Stimulated activated CD4-positive, alpha-beta T cell treated with anti-CD3 and anti-CD28 coated beads, TNF-alpha, amount 100 ng/mL, for 4 hours (primary cell): ENCODE measurements at places on chromosomes 2 and 18.

DNA sequence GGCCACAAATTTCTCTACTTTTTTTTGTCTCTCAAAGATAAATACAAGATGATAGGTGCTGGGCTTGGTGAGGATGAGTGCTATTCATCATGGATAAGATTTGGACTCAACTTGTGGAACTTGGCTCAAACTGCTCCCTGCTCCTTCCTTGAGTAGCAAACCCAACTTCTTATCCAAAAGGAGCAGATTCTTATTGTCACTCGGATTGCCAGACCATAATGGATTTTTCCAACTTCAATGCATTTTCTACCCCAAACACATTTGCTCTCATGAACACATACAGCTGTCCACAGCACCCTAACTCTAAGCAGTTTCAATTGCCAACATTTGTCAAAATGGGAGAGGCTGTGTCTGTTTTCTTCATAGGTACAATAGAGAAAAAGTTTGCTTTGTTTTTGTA, 99.5 kb upstream of the APCDD1 start:
- no peak for DNase-seq

DNA sequence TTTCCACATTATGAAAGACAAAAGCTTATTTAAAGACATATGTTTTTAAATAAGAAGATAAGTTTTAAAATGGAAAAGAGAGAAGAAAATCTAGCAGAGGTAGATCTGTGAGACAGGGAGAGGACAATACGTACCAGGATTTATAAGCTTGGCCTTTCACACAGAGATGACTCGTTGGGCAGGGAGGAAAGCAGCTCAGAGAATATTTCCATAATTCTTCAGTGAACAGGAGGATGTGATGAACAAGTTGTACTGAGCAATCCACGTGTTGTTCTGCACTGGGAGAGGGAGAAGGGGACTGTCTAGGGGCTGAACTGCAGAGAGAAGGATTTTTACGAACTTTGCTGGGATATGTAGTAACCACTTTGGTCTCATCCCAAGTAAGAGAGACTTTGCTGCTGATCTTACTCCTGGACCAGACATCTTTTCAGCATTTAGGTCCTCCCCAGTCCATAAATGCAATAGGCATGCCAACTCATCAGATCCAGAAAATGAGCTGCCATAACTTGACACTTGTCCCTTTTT, 162.5 kb upstream of the SETBP1 start:
- no peak for DNase-seq

GRCh38 chr18:36381075-36381474, 83.6 kb downstream of the FHOD3 start:
- no peak for DNase-seq

- no peak for DNase-seq
These were observed 1.3 kb downstream of the PIAS2 start for GRCh38 chr18:46915800-46916550.

- DNase-seq: no peak
These were observed 26.6 kb upstream of the TCF7L1 start for GRCh38 chr2:85106489-85107180.

GRCh38 chr2:208820014-208820688, 413.6 kb downstream of the PTH2R start:
- DNase-seq: no peak

DNA sequence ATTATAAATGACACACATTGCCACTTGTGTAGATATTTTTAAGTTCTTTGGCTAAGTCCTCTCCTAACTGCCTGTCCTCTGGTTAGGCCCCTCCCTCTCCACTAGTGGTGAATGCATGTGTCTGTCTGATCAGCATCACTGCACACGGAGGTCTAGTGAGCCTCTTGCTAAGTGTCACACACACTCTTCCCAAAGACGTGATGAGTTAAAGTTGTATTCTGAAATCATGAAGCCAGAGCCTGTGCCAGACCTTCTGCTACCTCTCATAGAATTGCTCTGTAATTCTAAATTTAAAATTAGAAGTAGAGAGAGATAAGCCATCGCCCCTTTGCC, 41.3 kb downstream of the RALB start:
- DNase-seq: no peak

DNA sequence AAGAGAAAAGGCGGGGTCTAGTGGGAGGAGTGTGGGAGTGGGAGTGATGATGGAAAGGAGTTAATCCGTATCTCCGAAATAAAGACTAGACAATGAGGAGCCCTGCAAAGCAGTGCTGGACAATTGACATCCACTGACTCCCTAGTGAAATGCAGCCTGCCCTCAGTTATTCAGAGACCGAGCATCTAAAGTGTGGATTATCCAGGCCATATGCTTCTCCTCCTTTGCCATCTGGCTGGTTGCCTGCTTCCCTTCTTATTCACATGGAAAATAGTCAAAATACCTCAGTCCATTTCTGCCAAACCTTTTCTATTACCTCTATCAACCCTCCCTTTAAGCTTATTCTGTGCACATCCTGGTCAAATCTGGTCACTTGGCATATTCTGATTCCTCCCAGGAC, 288.8 kb upstream of the SIX3 start:
- DNase-seq: no peak

GRCh38 chr18:23283916-23284430, 148.7 kb downstream of the CABLES1 start:
- no peak for DNase-seq

GRCh38 chr2:28972778-28973335, 8.2 kb upstream of the TOGARAM2 start:
- no peak for DNase-seq

DNA sequence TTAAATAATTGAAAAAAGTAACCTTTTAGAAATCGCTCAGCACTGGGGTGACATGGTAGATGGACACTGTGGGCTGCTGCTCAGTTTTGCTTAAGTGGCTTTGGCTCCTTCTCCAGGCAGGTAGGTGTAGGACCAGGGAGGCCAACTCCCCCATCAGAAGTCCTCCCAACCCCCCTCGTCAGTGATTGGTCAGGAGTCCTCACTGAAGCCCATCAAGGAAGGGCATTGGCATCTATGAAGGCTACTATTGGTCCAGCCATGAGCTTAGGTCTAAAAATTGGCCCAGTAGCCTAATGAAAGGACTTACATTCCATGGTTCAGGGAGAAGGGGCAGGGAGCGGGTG, 34.7 kb downstream of the ST3GAL5 start:
- no peak for DNase-seq

- DNase-seq: no peak
These were observed 54.7 kb downstream of the DTNB start for GRCh38 chr2:25618676-25619075.

DNA sequence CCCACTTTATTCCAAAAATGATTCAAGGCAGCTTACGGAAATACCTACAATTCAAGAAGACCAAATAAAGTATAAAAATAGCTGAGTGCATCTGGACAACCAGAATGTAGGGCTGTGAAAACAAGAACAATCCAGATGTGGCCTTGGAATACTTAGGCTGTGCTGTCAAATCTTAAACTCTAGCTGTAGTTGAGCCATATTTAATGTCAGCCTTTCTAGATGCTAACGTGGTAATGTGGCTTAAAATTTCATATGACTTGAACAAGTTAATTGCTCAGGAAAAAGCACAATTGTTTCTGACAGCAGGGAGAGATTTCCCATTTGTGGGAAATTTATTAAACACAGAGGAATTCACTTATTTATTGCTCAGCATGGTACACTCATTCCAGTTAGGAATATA, 14.6 kb upstream of the NAPG start:
- no peak for DNase-seq

GRCh38 chr2:101125808-101126207, 25.4 kb downstream of the TBC1D8 start:
- no peak for DNase-seq

DNA sequence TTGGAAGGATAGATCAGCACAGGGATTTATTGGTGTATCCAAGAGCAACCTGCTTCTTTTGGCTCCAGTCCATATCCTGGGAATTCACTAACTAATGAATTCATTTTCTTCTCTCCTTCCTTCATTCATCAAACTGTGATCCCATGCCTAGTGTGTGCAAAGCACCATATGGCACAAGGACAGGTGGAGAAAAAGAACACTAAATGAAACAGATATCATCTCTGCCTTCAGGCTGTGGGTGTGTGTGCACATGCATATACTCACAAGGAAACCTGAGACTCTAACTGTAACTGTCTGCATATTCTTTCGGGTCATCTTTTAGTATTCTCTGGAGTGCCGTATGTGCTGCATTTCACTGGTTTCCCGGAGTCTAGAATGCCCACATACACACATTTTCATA, 20.2 kb downstream of the TNP1 start:
- no peak for DNase-seq

GRCh38 chr18:22470248-22471235, 52.8 kb upstream of the CTAGE1 start:
- DNase-seq: no peak

DNA sequence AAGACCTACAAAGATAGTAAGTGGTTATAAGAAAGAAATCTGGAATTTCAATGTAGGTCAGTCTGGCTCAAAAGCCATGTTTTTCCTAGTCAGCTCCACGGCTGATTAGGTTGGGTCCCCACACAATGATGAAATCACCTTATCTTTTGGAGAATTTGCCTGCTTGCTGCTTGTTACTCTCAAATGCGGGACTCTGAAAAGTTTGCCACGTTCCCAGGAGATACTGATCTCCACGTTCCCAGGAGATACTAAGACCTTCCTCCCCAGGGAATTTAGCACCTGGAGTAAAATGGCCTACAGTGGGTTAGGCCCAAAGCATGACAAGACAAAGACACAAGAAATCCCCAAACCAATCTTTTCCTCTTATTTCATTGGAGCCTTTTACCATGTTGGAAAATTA, 449.6 kb downstream of the TNS1 start:
- DNase-seq: no peak

GRCh38 chr18:27931535-27931934, 245.4 kb downstream of the CDH2 start:
- DNase-seq: no peak

- DNase-seq: no peak
These were observed 48.0 kb upstream of the GPR17 start for GRCh38 chr2:127597984-127598380.

GRCh38 chr2:235749121-235749770, 255.4 kb downstream of the AGAP1 start:
- no peak for DNase-seq

DNA sequence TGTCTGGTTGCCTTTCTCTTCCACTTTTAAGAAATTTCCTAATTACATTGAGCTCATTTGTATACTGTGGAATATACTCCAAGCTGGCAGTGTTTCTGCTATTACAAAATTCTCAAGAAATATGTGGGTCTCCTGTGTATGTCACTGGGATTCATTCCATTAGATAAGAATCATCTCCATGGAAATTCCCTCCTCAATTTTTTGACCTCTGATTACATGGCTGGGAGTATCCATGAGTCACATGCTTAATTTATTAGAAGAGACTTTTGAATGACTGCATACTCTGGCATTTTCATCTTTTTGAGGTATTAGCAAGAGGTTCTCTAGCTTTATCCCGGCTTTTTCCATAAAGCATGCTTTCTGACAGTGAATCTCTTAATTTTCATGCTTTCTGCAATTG, 665.5 kb upstream of the CNTNAP5 start:
- no peak for DNase-seq

GRCh38 chr2:85276571-85277118, 51.1 kb downstream of the TGOLN2 start:
- DNase-seq: no peak

DNA sequence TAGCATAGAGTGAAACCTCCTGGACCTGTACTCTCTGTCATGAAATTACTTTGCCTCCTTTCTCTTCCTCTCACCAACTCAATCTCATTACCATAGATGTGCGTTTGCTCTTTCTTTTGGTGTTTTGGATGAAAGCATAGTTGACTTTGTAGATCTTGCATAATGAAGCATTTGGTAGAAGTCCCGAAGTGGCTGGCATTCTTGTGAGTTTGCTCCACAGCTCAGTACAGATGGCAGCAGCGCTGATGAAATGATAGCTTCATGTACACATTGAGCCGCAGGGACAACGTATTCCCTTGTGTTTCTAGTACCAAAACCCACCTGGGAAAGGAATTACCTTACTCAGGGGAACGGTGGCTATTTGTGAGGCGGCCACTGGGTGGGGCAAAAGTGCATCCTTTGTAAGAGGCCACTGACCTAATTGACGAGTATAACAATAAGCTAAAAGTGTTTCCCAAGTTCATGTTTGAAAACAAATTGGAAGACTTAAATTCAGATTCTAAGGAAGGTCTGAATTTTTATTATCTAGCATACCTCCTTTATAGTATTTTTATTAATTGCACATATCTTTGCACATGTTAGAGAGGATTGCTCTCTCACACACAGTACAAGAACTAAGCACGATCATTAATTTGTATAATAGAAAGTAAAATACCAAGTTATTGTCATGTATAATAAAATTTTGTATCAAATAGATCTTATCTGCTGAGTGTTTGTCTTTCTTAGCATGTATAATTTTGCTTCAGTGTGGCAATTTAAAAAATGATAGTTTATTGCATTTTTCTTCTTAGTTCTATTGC, 25.4 kb upstream of the CDH7 start:
- no peak for DNase-seq

- no peak for DNase-seq
These were observed 430.2 kb downstream of the GALR1 start for GRCh38 chr18:77679869-77680268.

GRCh38 chr18:62832282-62832681, 116.9 kb downstream of the PHLPP1 start:
- no peak for DNase-seq

DNA sequence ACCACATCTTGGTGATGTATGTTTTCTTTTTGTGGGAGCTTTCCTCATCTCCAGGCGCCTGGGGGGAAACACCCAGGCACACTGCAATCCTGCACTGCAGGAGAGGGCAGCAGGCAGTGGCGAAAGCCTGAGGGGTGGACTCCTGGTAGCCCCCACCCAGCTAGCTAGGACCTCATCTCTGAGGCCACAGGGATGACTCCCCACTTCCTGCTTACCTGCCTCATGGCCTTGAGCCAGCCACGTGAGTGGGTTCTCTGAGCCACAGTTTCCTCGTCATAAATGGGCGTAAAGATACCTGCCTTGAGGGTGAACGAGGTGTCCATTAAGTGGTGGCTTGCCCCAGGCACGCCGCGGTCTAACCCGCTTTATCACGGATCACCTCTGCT, 19.1 kb downstream of the TRAF3IP1 start:
- no peak for DNase-seq

DNA sequence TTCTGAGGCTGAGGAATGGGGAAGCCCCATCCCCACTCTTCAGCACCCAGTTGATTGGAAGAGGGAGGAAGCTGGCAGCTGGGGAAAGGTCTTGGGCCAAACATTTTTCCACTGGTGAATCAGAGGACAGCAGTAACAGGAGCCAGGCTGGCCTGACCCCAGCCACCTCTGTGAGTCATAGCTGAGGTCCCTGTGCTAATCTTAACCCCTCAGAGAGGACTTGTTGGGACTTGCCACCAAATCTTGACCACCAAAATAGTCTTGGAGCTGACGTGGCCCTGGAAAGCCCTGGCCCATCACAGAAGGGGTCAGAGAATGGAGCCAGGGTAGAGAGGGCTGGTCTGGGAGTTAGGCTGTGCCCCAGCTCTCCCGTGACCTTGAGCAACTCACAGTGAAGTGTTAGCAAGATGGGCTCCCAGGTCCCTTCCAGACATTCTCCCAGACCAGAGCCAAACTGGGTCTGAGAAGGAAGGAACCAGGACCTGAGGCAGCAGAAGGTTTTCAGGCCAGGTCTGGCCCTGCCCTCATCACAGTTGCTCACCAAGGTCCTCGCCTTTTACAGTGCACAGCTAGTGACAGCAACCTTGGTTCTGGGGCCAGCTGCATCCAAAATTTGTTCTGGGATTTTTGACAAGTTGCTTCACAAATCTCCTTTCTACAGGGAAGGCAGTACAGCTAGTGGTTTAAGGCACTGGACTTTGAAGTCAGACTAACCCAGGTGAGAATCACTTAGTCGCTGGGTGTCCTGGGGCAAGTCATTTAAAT, 266.6 kb downstream of the CYP26B1 start:
- no peak for DNase-seq

- no peak for DNase-seq
These were observed 22.5 kb downstream of the SLC14A2 start for GRCh38 chr18:45637546-45638327.

- no peak for DNase-seq
These were observed 5.5 kb upstream of the TUBB6 start for GRCh38 chr18:12302391-12303147.
